ENCODE measurements at places on chromosomes 3 and 15.
A peak's percentile ranks its signal among the peaks of the same experiment; 100 is the strongest.

GRCh38 chr3:157368171-157368570, 68.5 kb upstream of the PTX3 start:
- DNase-seq: no peak

DNA sequence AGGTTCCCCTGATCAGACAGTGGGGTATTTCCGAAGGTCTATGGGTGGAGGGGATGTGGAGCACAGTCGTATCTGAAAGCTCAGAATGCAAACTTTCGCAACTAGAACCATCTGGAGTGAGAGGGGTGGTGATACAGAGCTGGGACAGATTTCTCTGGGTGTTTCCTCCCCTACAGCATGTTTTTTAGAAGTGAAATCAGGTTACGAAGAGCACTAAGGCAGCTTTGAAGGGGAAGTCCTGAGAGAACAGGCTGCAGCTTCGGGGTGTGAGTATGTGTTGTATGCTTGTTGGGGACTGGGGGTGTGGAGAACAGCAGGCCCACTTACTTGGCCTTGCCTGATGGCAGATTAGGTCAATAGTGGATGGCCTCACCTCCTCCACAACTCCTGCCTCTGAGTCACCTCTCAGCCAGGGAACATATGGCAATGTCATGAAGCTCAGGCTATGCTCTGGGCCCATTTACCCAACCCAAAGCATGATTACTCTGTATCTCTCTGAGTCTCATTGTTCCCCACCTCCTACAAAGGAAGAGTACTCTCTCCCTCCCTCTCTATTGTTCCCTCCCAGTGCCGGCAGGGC, 107.2 kb upstream of the RASGRP1 start:
- no peak for DNase-seq

DNA sequence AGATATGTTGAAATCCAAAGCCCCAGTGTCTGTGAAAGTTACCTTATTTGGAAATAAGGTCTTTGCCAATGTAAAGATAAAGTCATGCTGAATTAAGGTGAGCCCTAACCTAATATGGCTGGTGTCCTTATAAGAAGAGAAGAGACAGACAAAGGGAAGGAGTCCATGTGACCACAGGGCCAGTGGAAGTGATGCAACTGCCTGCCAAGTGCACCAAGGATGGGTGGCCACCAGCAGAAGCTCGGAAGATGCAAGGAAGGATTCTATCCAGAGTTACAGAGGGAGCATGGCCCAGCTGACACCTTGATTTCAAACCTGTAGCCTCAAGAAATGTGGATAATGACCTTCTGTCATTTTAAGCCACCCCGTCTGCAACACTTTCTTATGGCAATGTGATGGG, 35.3 kb upstream of the PGPEP1L start:
- no peak for DNase-seq

GRCh38 chr3:73280746-73281145, 219.3 kb downstream of the EBLN2 start:
- DNase-seq: no peak

- peak; percentile 62 for DNase-seq
Measured at GRCh38 chr15:43800286-43801141, at the start of gene HYPK. TSS of gene HYPK (plus strand) at chr15:43800599. CDS start at chr15:43800623, 24 bp downstream.

Measured in NCI-H187 (cell line).